ENCODE measurements at places on chromosomes 4 and X.

DNA sequence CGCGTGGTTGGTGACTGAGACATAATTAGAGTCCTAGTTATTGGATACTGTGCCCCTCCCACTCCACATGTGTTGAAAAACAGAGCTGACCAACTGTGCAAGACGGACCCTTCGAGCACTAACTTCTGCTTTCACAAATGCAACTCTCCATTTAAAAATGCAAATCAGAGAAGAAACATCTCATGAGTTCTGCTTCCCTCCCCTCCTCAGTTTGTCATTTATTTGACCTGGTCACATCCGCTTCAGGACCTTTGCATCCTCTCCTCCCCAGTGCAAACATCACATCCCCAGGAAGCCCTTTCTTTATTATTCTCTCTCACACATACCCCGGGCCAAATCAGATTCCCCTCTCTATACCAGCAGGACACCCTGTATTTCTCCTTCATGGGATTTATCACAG, 38.1 kb upstream of the NOCT start:
- DNase-seq, result no peak

DNA sequence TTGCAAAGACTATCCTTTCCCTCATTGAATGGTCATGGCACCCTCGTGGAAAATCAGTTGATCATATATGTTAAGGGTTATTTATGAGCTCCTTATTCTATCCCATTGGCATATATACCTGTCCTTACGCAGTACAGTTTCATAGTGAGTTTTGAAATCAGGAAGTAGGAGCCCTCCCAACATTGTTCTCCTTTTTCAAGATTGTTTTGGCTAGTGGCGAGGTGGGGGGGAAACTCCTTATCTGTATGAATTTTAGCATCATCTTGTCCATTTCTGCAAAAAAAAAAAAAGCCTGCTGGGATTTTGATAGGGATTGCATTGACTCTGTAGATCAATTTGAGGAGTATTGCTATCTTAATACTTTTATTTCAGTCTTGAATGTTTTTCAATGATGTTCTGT, 2.5 kb upstream of the USP9X start:
- DNase-seq, result no peak

GRCh38 chrX:50768801-50769200, 45.2 kb downstream of the SHROOM4 start:
- DNase-seq, result no peak

DNA sequence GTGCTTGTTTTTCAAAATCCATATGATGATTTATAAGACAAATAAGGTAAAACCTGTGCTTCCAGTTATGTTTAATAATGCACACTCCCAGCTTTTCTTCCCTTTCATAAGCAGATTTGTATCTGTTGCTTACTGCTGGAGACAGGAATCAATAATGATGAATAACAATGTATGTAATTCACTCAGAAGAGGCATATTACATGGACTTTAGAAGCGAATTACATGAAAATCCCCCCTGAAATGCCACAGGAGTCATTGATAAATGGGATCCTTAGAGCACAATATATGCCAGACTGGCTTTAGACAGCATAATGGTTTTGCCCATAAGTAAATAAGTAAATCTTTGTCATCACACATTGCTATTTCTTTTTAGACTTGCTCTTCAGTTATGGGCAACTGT, 892.3 kb downstream of the CCSER1 start:
- no peak for DNase-seq

DNA sequence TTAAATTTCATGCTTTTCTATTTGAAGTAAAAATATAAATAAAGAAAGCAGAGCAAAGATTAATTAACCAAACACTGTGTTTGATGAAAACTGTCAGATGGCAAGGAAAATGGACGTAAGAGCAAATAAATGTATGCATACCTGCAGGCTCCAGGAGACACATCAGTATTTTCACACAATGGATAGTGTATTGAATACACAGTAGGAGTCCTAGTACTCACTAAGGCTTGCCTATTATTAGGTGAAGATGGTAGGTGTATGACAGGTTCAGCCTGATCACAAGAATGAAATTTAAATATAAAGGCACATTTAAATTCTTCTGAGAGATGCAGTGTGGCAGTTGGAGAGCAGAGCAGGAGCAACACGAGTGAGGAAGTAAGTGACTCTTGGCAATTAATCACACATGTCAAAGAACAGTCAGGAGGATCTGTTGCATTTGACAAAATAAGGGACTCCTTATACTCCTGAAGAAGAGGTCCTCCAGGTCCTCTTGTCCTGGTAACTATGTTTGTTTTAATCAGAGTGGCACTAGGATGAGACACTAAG, 106.0 kb upstream of the NDST4 start:
- no peak for DNase-seq

DNA sequence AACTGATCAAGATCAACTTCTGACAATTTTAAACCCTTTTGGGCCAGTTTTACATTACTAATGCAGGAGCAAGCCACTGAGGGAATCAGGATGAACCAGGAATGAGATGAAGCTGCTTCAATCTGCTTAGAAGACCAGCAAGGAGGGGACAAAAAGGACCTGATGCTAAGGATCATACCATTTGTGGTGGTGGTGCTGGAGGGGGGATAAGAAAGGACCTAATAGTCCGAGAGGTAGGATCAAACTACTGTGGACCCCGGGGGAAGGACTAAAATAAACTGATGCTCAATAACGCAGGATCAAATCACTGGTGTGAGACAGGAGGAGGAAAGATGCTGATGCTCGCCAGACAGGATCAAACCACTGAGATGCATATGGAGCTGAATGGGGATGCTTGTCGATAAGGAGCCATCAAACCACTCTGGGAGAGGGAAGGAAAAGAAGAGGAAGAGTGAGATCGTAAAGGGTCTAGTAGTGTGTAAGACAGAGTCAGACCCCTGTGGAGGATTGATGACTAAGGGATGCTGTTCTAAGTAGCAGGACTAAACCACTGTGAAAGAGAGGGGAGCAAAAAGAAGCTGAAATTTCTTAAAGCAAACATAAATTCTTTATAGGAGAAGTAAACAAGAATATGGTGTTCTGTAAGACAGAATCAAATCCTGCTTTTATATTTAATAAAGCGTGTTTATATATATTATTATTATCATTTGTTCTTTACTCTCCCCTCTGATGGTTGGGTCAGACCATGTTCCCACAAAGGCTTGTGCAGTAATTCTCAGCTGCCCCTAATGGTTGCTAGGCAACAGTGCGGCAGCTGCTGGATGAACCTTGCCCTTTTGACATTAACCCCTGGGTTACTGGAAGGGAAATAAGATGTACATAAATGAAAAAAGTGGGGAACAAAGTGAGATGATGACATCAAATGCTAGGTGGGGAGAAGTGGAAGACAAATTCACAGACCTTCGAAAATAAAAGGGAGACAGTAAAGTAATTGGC, 432.5 kb upstream of the FGF16 start:
- peak; percentile 49 for DNase-seq

Data from hypothalamus (tissue), 51 donors.